Heart left ventricle (tissue), 16 donors: ENCODE measurements at places on chromosomes 7 and 10. TPM values are rescaled to one million over a fixed set of nuclear protein-coding genes. Genes with fewer than 3 reads are reported as not detected.
A peak's percentile ranks its signal among the peaks of the same experiment; 100 is the strongest.

GRCh38 chr10:79488336-79488735 lies 24.0 kb upstream of the EIF5AL1 start:
- peak; percentile 53 for DNase-seq

DNA sequence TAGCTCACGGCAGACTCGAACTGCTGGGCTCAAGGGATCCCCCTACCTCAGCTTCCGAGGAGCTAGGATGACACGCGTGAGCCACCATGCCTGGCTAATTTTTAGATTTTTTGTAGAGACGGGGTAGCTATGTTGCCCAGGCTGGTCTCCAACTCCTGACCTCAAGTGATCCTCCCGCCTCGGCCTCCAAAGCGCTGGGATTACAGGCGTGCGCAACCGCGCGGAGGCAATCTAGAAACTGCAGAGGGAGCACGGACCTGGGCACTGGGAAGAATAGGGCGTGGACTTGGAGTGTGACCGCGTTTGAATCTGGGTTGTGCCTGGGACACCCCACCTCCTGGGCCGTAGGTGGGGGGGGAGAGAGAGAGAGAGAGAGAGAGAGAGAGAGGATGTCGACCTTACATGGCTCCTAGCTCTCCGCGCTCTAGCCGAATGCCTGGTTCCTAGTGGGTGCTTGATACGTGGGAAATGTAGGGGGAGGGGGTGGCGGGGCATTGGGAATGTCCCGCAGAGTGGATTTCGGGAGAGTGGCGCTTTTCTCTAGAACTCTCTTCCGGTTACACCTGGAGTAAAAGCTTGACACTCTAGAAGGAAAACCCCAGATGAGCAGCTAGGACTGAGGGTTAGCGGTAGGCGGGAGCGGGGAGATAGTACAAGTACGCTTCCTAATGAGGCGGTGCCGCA lies 1.2 kb upstream of the MAP3K8 start:
- peak; percentile 34 for DNase-seq

FUOM gene
- 8.5 TPM for total RNA-seq

DNA sequence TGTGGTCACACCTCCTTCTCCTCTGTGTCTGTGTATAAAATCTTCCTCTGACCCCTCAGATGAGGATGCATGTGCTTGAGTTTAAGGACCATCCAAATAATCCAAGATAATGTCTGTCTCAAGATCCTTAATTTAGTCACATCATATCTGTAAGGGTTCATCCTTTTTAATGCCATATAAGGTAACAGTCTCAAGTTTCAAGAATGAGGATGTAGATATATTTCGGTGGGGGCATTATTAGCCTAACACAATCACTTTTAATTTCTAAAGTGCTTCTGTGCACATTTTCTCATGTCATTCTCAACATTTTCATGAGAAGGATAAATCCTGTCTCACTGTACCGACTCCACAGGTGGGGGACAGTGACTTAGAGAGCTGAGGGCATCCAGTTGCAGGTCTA lies 235.3 kb downstream of the BUB3 start:
- no peak for DNase-seq

DNA sequence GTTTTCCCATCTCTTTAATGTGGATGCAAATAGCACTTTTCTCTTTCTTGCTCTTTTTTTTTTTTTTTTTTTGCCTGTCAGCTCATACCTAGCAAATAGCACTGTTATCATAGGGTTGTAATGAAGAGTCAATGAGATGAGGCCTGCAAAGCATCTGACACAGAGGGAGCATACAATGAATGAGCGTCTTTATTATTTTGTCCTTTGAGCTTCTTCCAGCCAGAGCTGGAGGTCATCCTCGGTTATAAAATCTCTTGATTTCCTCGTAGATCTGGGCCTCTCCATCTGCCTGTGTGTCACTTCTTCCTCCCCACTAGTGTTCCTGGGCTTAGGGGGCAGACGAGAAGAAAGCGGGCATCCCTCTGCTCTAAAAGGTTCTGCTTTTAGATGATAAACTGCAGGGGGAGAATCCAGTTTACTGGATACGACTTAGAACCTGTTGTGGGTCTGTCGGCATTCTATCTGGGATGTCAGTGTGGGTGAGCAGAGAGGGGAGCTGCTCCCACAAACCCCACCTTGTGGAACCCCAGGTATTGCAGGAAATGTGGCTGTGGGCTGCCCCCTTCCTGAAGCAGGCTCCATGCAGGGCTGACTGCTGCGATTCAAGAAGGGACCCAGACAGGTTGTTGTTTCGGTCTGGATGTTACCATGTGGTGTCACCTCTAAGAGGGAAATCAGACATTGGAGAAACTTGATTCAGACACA lies 135.8 kb upstream of the GPR26 start:
- DNase-seq, result no peak

SNX13 gene
- 48.9 TPM for total RNA-seq

ICA1 gene
- total RNA-seq, result 66.8 TPM

DNA sequence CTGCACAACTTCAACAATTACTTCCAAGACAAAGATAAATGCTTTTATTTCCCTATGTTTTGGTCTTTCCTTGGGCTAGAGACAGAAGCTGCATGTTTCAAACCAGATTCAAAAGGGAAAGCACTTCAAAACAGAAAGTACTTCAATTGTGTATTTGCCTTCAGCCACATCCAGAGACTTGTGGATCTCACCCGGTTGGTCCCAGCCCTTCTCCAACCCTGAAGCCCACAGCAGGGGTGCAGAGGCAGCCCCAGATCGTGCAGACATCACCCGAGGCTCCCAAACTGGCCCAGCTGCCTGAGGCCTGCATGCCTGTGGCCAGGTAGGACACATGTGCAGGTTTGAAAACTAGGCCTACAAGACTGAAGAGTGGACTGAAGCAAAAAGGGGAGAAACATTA lies 80.8 kb downstream of the ALOX5 start:
- DNase-seq, result no peak

DNA sequence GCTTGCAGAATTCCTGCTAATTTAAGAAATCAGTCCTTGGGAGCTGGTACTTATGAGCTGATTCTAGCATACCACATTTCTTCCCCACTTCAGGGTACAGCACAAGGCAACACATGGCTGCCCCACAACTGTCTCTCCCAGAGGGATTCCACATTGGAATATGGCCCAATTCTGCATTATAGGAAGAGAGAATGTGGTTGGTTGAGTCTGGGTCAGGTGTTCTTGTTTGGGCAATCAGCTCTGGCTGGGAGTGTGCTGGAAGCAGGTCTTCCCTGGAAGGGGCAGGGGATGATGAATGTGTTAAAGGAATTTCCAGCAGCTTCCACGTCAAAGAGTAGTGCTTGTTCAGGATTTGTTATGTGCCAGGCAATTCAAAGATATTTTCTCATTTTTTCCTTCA lies 95.7 kb downstream of the BUB3 start:
- DNase-seq, result no peak

AGR3 gene
- total RNA-seq, result not detected

DNA sequence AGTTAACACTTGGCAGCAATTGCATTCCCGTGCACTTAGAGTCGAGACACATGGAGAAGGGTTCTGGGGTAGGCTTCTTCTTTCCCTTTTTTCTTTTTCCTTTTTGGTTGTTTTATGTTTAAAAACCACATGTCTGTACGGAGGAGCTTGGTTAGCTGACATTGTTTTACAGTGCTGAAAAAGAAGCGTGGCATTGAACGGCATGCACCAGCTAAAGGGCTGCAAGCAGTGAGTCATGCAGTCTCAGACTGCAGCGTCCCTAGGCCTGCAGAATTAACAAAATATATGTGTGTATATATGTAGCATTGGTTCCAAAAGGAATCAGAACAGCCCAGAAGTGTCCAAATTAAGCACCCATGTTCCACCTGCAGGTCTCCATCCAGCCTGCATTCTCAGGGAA lies 211.0 kb downstream of the TCF7L2 start:
- no peak for DNase-seq

GRCh38 chr10:70978181-70978580 lies 89.8 kb upstream of the PCBD1 start:
- no peak for DNase-seq

ACSM6 gene
- total RNA-seq, result not detected

DNA sequence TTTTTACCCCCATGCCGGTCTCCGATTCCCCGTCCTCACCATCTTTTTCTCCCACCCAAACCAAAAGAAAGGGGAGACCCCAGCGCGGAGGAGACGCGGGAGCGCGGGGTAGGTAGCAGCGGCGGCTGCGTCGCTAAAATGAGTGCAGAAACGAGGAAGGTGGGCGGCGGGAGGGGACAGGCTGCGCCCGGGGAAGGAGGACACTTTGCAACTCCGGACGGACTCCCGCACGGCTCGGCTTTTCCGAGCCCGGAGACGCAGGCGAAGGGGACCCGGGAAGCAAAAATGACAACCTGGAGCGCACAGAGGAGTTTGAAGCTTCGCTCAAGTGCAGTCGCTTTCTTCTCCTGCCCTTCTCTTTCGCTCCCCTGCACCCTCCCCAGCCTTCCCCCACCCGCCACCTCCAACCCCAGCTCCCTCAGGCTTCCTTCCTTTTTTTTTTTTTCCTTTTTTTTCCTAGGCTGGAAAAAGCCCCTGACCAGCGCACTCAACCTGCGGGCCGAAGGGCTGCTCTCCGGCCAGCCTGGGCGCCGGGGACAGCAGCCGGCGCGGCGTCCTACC lies 453 bp downstream of the SFMBT2 start:
- DNase-seq, result peak; percentile 45

COL1A2 gene
- total RNA-seq, result 85.6 TPM

- DNase-seq, result peak; percentile 51
These were observed 407.7 kb downstream of the PARD3 start for GRCh38 chr10:34407324-34407805.

DNA sequence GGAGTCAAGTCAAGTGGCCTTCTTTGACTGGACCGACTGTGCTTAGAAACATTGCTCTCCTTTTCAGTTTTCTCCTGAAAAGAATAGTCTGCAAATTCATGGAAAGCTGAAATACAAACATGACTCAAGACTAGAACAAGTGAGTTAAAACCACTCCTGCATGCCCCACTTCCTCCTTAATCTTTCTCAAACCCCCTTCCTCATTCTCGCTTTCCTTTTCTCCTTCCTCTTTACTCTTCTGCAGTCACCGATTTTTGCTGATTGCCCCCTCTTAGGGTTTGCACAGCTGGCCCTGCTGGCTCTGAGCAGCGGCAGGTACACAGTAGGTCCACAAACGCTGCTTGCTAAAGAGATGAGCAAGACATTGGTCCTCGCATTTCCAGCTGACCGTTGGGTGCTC lies 34.8 kb upstream of the MKI67 start:
- no peak for DNase-seq

ECHDC3 gene
- 554 TPM for total RNA-seq

- no peak for DNase-seq
These were observed 71.7 kb downstream of the KIF20B start for GRCh38 chr10:89773081-89773480.

DNA sequence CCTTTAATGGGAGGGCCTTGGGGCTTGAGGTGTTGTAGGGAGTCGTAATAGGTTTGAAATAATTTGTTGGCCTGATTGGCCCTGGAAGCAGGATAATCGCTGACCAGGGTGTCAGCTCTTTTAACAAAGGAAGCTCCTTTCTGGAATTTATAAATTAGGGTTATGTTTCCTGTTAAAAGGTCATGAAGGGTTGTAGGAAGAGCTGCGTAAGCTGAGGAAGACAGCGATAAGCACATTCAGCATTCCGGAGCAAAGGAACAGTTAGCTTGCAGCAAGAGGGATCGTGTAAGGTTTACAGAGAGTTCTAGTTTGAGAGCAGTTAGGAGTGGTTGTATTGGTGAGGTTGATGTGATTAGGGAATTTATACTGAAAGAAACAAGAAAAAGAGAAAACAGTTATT lies 21.3 kb downstream of the CPA4 start:
- DNase-seq, result no peak

GRCh38 chr10:132420981-132421846 lies 24.2 kb downstream of the PWWP2B start:
- peak; percentile 82 for DNase-seq

DNA sequence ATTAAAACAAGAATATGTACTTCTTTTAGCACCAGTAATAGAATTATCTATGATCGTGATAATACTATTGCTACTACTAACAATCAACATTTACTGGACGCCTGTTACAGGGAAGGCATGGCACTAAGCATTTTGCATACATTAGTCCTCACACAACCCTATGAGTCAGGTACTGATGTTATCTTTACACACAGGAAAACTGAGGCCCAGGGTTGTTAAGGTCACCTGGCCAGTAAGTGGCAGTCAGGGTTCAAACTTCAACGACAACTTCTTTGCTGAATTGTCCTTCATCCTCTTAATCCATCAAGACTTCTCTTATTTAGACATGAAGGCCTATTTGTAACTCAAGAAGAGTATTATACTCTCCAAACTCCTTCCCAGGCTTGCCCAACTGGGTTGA lies 41.9 kb upstream of the ACSL5 start:
- DNase-seq, result no peak

GRCh38 chr10:131825960-131826650 lies 74.7 kb upstream of the PPP2R2D start:
- peak; percentile 37 for DNase-seq

DNA sequence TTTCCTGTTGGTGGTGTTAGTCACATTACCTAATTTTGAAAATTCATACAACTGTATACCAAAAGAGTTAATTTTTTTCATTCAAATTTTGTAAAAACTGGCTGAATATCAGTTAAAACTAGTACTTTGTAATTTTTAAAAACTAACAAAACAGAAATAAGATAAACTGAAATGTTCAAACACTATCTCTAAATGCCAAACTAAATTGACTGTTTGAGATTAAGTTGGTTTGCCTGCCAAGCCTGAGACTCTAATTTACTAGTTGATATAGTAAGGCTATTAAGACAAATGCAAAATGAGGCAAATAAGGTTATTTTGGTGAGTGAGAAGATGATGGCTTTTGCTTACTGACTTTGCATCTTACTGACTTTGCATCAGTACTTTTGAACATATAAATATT lies 1134.9 kb upstream of the LRRN3 start:
- no peak for DNase-seq

BTBD16 gene
- not detected for total RNA-seq

GDF2 gene
- not detected for total RNA-seq

DNA sequence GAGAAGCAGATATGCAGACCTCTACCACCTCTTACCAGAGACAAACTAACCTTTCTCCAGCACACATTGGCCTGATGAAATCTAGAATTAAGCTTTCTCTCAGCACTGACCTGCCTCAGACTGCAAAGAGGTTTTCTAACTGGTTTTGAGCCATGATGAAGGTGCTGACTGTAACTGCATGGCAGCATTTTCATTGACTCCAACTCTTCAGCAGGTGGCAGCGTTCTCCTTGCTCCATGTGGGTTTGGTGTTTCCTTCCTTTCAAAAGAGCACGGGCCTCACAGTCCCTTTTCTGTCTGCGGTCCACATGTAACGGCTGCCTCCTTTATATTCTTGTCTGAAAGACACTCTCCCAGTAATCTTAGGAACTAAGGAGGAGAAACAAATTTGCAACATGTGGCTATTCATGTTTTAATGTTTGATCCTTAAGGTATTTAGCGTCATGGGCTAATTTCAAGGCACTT lies 12.6 kb downstream of the KLLN start:
- peak; percentile 55 for DNase-seq

OPN1SW gene
- total RNA-seq, result not detected

EVX1 gene
- not detected for total RNA-seq

LLCFC1 gene
- total RNA-seq, result not detected

DNA sequence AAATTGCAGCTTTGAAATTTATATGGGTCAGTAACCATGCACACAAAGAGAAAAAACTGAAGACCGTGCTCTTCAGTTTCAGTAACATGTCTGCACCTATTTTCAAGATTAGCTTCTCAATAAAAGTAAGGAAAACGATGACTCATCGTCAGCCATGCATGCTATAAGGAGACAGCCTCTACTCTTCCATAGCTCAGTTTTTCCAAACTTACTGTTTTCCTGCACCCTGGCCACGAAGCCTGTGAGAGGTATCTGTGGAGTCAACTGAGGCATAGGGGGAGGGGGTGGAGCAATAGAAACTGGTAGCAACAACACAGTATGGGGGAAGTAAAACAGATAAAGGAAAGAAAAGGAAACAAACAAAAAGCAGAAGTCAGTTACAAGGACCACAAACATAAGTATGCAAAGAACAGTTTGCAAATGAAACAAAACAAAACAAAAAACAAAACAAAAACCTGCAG lies 58.0 kb downstream of the PDSS1 start:
- DNase-seq, result no peak
